Stimulated activated CD4-positive, alpha-beta T cell treated with anti-CD3 and anti-CD28 coated beads, Interleukin-15, amount 100 ng/mL, for 48 hours (primary cell): ENCODE measurements at places on chromosomes 7 and 10.

GRCh38 chr10:93437086-93437945 lies 44.8 kb downstream of the MYOF start:
- no peak for DNase-seq

- no peak for DNase-seq
Measured at GRCh38 chr7:91912494-91912893, 28.2 kb upstream of the AKAP9 start.

DNA sequence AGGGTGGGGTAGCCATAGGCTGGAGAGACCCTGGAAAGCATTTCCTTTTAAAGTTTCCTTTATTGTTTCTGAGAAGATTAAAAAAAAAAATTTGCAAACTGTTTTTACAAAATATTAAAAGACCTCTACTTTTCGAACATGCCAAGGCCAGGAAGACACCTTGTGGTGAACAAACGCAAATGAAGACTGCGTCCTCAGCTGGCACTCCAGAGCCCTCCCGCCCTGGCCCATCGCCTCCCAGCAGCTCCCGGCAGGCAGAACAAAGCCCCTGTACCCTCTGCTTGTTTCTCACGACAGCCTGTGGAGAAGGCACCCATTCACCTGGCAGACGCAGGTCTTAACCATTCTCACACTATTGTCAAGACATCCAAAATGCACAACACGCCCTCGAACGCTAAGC lies 56.4 kb downstream of the ESYT2 start:
- DNase-seq: no peak

- DNase-seq: no peak
Measured at GRCh38 chr10:47297866-47298540, 2.0 kb upstream of the GDF10 start.

GRCh38 chr7:18958627-18959026 lies 158.8 kb downstream of the TWIST1 start:
- no peak for DNase-seq

- no peak for DNase-seq
Measured at GRCh38 chr7:64888901-64889685, 14.0 kb upstream of the ZNF273 start.

DNA sequence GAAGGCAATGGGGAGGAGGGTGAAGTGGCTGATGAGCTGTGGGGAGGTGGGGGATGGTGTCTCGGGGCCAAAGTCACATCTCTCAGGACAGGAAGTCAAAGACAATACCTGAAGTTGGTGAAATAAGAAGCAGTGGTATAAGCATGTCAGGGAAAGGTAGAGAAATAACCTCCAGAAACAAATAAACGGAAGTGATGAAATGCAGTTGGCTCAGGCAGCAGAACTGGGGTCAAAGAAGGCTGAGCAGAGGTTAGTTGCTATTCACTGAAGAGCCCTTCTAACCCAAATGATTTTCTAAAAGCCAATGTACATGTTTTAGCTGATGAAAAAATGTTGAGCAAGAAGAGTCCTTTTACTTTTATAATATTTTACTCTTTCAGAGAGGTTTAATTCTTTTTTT lies 78.6 kb upstream of the ADRB1 start:
- no peak for DNase-seq

GRCh38 chr10:99224766-99225165 lies 10.9 kb downstream of the HPSE2 start:
- no peak for DNase-seq

- no peak for DNase-seq
Measured at GRCh38 chr7:130433301-130433700, 7.5 kb downstream of the CEP41 start.

GRCh38 chr10:122390271-122390670 lies 15.8 kb downstream of the PLEKHA1 start:
- no peak for DNase-seq

DNA sequence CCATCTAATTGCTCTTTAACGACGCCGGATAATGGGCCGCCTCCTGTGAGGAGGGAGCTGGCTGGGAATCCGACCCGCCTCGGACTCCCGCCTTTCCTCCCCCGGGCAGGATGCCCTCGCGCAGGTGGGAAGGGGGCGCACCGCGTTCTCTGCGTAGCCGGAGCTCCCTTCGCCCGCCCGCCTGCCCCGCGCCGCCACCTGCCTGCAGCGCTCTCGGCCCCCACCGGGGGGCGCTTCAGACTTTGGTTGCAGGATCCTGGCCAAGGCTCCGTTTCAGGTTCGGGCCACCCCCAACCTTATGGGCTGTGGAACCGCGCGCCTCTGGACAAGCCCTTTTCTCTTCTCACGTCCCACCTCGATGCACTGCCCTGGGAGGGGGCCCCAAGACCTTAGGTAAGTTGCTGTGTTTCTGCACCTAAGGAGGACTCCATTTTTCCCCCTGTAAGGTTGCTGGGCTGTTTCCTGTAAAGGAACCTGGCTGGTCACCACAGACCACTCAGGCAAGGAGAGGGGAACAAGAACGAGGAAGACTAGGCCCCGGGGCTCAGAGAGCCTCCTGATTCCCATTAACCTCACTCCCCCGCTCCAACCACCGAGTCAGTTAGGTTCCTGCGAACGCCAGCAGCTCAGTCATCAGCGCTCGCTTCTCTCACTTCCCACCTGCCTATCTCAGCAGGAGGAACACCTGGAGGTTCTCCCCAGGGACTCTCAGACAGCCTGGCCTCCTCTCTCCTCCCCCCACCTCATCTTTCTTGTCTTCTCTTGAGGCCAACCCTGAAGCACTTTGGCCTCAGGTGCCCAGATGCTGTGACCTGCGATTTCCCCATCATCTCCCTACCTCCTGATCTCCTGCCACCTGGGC lies 11.3 kb upstream of the KAZALD1 start:
- DNase-seq: no peak

GRCh38 chr7:33554046-33554445 lies 351.3 kb upstream of the BMPER start:
- no peak for DNase-seq

DNA sequence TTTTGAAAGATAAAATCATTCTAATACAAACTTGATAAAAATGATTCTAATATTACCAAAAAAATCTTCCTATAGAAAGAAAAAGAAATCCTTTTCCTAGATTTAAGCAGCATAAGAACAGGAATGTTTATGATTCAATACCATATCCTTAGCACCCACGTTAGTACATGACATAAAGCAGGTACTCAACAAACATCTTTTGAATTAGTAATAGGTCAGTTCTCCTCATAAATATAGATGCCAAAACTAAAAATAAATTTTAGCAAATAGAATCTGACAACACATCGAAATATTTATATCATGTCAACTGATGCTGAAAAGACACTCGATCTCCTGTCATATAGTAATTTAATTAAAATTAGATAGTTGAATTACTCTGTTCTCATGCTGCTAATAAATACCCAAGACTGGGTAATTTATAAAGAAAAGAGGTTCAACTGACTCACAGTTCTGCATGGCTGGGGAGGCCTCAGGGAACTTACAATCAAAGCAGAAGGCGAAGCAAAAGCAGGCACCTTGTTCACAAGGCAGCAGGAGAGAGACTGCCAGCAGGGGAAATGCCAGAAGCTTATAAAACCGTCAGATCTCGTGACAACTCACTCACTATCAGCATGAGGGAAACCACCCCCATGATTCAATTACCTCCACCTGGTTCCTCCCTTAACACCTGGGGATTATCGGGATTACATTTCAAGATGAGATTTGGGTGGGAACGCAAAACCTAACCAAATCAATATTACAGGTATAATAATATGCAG lies 191.8 kb downstream of the HTR7 start:
- no peak for DNase-seq

GRCh38 chr7:97004247-97005182 lies 838 bp upstream of the DLX6 start:
- DNase-seq: no peak

GRCh38 chr7:77238703-77239136 lies 39.1 kb upstream of the FGL2 start:
- DNase-seq: no peak

DNA sequence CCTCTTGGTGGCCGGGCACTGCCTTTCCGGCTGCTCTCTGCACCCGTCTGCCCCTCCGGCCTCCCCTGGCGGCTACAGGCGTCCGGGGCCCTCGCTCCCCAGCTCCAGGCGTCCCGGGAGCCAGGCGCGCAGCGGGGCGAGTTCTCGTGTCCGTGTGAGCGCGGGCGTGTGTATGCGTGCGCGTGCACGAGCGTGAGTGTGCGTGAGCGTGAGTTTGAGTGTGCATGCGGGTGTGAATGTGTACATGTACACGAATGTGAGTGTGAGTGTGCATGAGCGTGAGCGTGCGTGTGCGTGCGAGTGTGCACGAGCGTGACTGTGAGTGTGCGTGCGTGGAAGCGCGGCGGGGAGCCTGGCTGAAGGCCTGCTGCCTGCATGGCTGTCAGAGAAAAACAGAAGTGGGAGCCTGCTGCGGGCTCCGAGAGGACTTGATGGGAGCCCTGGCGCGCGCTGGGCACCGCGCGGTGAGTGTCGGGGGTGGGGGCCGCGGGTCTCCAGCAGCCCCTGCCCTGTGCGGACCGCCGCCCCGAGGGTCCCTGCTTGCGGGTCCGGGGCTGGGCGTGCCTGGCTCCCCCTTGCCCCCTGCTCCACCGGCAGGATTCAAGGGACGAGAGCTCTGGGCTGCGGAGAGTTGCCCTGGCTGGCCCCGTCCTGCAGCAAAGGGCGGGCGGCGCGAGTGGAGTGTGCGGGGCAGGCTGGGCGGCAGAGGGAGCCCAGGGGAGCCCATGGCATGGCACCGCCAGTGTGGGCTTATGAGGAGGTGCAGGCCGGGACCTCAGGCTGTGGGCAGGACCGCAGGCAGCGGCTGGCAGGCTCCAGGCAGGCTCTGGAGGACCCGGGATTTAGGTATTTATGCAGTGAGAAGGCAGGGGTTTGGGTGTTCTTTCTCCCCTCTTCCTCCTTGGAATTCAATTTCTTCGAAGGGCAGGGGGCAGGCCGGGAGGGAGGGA lies 75.8 kb upstream of the EN2 start:
- no peak for DNase-seq

DNA sequence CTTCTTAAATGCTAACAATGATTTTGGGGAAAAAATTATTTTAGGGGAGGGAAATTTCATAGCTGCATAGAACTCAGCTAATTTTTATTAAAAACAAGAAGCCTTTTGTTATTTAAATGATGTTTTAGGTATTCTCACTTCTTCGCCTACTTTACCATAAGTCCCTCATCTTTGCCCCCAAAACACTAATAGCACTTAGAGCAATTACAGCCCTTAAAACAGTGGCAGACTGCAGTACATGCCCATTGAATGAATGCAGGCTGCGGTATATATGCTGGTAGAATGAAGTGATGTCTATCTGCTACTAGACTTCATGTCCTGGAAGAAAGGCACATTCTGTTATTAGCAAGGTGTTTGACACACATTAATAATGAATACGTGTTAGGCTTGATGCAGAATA lies 2.9 kb upstream of the SPAG6 start:
- no peak for DNase-seq

- no peak for DNase-seq
Measured at GRCh38 chr7:142864980-142865747, 10.3 kb downstream of the EPHB6 start.

GRCh38 chr7:22557167-22557566 lies 57.2 kb upstream of the STEAP1B start:
- DNase-seq: no peak

DNA sequence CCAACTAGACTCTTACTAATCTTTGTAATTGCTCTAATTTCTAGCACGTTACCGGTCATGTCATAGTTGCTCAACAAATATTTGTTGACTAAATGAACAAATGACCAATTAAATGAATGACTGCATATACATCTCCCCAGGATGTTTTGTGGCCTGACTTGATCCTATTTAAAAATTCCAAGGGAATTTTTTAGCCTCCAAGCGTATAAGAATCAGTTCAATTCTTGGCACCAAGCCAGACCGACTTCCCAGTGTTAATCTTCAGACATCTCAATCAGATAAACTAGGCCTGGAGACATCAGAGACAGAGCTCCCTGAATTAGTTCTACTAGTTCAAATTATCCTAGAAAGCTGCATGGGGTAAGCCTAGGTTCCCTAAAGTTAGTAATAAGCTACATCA lies 96.0 kb downstream of the GSAP start:
- DNase-seq: no peak

GRCh38 chr7:24829787-24830186 lies 72.5 kb upstream of the GSDME start:
- no peak for DNase-seq

DNA sequence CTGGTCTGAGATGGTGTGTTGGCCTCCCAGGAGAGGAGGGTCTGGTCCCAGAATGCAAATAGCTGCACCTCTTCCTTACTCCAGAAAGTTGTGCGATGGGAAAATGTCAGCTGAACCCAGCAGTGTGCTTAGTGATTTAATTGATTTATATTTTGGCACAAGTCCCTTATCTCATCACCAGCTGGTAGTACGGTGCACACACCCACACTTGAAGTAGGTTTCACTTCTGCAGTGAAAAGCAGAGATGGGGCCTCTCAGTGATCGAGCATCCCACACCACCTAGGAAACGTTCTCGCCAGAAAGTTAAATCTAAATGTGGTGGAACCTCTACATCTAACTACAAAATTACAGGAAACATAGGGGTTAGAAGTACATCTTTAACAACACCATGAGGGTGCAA lies 80.4 kb downstream of the UBE3C start:
- no peak for DNase-seq

DNA sequence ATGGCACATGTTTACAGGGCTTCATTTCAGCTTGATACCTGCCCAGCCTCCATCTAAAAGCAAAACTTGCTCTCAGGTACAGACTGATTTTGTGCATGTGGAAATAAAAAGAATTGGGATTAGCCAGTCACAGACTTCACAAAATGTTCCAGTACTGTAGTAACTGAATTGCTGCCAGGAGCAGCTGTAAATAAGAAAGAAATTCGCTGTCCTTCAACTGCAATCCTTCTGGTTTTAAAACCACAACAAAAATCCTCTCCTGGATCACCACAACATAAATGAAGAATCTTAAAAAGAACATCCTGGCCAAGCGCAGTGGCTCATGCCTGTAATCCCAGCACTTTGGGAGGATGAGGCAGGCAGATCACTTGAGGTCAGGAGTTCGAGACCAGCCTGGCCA lies 3.9 kb upstream of the MIOS start:
- no peak for DNase-seq

DNA sequence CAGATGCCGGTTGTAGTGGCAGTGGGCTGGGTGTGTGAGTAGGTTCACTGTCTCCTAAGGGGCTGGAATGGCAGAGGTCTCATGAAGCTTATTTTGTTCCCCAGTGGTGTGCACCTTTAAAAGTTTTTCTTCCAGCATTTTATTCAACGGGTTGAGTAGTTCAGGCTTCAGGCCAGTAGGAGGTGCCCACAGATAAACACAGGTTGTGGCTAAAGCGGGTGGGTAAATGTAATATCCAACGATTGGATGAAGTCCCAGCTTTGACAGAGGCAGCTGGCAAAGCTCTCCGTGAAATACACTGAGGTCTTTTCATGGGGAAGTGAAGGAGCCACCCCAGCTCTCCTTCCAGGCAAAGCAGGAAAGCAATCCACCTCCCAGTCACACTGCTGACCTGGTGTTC lies 339.8 kb upstream of the LRRTM3 start:
- no peak for DNase-seq

- DNase-seq: no peak
Measured at GRCh38 chr7:155669717-155670505, 25.4 kb downstream of the RBM33 start.
